ENCODE measurements at places on chromosomes 3 and 15.

DNA sequence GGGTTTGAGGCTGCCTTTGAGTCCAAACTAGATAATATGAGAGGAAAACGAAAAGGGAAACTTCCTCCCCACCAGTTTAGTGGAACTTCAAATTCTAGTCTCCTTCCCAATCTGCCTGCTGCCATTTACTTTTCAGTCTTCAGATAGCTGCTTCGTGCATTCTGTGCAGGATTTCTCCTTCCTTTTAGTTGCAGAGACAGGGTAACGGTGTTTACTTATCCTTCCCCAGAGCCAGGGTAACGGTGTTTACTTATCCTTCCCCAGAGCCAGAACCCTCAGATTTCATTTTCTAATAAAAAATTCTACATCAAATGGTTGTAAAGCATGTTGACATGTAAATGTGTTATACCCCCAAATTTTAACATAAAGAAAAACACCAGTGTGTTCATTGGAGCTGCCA is 282.6 kb downstream of the VPS13C start:
- DNase-seq = no peak

DNA sequence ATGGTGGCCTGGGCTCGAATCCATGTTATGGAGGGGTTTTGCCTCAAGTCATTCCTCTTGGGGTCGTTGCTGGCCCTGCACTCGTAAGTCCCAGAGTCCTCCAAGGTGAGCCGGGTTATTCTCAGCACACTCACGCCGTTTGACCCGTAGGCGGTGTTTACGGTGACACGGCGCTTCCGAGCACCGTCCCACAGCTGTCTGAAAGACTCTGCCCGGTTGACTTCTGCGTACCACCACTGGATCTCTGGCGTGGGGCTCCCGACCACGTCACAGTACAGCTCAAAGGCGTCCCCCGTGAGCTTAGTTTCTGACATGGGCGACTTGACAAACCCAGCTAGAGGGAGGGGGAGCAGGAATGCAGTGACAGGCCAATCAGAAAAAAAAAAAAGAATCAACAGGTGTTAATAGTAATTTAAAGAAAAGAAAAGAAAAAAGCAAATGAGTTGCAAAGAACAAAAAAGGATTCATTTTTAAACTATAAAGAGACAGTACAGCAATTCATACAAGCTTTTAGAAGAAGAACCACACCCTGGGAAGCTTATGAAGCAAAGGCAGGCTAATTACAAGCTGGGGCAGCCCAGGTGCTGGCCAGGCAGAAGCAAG is 36.1 kb downstream of the NPTN start:
- no peak for DNase-seq

DNA sequence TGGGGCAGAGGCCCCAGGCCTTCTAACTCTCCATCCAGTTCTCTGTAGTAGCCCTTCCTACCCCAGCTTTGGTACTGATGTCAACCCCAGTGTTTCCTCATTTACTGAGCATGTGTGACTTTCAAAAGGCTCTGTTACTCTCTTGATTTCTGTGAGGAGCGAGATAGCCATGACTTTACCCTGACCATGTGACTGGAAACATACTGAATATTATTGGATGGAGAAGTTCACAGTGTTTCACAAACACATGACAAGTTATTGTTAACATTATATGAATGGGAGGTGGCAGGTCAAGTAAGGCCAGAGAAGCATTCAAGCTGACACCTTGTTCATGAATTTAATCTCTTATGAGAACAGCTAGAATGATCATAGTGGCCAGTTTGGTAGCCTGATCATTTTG is 53.7 kb downstream of the MAGI1 start:
- no peak for DNase-seq

DNA sequence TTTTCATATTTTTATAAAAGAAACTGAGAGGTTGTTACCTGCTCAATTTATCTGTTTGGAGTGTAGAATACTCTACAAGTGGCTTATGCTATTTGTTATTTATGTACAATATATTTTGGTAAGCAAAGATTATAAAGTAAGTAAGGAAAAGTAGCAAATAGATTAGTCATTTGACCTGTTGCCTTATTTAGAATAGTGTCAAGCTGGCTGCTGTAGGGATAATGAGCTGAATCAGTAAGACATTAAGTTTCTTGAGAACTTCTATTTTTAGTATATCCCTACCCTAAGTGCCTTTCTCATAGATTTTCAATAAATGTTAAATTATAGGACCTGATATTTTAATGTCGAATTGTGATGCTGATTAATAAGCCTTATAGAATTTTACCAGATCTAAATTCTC is 37.2 kb downstream of the ECT2 start:
- peak; percentile 48 for DNase-seq

DNA sequence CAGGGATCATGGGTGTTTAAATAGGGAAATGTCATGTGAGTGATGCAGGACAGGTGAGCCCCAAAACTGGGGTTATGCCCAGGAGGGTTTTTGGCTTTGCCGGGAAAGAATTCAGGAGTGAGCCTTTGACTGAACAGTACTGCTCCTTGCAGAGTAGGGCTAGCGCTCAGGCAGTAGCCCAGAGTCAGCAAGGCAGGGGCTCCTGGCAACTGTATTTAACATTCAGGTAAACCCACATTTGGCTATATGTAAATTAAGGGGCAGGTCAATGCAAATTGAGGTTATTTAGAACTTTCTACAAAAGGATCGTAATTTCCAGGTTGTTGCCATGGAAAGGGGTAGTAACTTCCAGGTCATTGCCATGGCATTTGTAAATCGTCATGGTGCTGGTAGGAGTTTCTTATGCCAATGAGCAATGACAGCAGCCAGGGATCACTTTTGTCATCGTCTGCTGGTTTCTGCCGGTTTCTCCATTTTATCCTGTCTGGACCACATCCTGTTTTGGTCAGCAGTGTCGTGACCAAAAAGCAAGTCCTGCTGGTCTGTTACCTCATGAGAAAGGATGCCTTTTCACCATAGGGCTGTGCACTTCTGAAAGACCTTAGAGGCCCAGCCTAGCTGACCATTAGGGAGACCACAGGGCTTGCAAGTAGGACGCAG is 24.3 kb downstream of the MTHFS start:
- peak; percentile 87 for DNase-seq

DNA sequence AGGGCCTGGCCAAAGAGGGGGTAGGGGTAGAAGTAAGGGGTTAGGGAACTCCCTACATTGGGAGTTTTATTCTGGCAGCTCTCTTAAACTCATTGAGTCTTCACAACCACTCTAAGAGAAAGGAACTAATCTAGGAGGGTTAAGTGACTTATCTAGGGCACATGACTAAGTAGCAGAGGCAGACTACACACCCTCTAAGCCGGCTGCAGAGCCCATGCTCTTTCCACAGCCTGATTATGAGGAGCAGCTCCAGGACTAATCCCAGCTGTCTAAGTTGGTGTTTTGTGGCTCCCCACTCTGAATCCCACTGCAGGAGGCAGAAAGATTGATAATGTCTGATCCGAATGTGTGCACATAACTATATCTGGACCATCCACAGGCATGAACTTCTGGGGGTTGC is 374.6 kb downstream of the EPHB1 start:
- no peak for DNase-seq

GRCh38 chr3:20185331-20185678 is 701 bp downstream of the SGO1 start:
- DNase-seq = peak; percentile 31

GRCh38 chr3:146975476-146975875 is 370.3 kb upstream of the PLSCR5 start:
- DNase-seq = no peak

GRCh38 chr3:70606018-70606417 is 293.6 kb upstream of the MDFIC2 start:
- peak; percentile 2 for DNase-seq

DNA sequence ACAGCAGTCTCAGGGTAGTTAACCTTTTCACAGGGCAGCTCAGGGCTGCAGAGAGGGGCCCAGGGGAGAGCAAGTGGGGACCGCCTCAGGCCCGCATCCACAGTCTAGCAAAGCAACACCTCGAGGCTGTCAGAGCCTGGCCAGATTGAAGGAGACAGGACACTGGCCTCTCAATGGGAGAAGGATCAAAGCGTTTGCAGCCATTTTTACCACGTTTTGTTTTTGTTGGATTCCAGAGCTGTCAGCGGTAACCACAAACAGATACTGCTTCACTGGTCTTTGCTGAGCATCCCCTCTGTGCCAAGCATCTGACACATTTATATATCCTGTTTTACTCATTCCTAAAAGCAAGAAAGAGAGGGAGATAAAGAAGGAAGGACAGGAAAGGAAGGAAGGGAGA is 153.8 kb downstream of the SHQ1 start:
- DNase-seq = peak; percentile 31

- peak; percentile 99 for DNase-seq
Measured at GRCh38 chr3:125125821-125126245, 70.0 kb upstream of the HEG1 start.

DNA sequence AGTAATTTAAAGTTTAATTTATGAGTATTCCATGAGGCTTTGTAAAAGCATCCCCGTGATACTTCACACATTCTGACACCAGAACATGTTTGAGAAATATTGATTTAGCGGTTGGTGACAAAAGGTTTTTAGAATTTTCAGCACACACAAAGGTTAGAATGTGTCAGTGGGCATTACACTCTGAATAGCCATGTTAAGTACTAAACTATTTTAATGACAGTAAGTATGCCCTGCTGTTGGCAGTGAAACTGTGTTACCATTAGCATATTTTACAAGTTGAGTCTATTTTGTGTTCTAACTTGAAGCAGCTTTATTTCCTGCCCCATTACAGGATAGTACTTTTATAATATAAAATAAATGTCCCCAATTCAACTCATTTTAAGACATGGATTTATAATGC is 66.5 kb downstream of the ADAMTSL3 start:
- no peak for DNase-seq

GRCh38 chr3:30516238-30516637 is 90.2 kb upstream of the TGFBR2 start:
- DNase-seq = no peak

DNA sequence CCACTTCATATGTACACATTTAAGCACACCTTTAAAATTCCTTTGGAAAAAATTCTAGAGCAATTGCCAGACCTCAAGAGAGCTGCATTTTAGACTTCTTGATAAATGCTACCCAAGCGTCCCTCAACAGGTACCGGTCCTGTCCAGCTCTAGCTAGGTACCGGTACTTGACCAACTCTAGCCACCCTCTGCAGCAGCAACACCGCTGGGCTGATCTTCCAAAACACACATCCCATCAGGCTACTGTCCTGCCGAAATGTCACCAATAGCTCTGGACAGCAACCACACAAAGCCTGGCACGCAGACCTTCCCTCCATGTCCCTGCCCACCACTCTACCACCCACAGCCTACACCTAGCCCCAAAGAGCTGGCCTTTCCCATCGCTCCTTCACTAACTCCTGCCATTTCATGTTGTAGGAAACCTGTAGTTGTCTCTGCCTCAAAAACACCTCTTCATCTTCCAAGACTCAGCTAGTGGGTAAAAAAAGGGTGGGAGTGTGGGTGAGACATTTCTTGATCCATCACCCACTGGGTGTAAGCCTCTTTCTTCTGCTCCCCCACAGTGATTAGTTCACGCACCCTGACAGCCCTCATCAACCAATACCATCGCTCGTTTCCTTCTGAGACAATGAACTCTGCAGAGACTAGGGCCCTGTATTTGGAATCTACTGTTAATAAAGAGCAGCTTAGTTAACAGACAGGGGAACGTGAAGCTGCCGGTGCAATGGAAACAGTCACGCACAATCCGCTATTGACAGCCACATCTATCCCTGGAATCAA is 6.8 kb downstream of the CHSY1 start:
- DNase-seq = no peak

DNA sequence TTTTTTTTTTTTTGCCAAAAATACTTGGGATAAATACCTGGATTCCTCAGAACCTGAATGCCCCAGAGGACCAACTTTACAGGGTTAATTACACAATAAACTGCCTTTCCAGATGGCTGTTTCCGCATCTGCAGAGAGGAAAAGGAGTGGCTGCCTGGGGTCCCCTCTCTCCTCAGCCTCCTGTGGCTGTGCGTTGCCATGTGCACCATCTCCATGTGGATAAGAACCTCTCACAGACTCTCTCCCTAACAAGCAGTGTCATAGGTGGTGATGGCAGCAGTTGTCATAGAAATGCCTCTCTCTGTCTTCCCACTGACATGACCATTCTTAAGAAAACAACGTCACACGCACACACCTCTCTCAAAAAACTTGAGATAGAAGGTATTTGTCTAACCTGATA is 179.4 kb downstream of the RPLP1 start:
- no peak for DNase-seq

- DNase-seq = no peak
Measured at GRCh38 chr3:183653209-183654064, 18.0 kb downstream of the KLHL24 start.

All from iris pigment epithelial cell (primary cell).